Ammon's horn (tissue), 1 donor: ENCODE measurements at places on chromosomes 3 and 15.

DNA sequence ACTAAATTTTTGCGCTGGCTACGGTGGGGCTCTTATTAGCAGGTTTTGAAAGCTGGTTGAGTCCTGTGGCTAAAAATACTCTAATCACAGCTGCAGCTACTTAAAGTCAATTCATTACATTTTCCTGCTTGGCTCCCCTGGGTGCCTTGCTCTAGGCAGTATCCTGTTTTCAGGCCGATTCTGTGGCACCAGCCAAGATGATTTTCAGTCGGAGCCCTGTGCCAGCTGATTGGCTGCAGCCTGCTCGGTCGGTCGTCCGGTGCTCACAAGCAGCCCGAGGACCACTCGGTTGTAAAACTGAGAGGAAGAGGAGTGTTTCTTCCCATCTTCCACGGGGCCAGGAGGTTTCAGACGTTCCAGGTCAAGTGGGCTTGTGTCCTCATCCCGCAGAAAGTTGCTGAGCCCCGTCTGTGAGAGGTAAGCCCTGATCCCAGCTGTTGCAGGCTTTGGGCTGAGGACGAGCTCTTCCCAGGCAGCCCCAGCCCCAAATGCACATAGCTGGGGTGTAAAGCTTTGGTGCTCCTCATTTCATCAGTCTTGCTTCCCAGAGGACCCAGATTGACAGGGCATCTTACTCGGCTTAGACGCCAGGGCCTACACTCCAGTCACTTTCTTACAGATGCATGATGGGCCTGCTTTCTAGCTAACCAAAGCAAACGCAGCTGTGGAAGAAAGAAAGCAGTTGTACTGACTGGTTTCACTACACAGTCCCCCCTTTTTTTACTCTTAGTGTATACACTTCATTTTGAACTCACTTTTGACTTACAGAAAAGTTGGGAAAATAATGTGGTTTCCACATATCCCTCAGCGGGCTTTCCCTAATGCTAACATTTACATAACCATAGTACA lies 15.9 kb downstream of the LYSMD4 start:
- peak; percentile 31 for DNase-seq

GRCh38 chr3:23611737-23612295 lies 193.9 kb upstream of the UBE2E1 start:
- peak; percentile 87 for DNase-seq

GRCh38 chr3:48407542-48408099 lies 22.3 kb downstream of the PLXNB1 start:
- DNase-seq: no peak

GRCh38 chr15:41096178-41096577 lies 19.9 kb downstream of the INO80 start:
- DNase-seq: no peak

DNA sequence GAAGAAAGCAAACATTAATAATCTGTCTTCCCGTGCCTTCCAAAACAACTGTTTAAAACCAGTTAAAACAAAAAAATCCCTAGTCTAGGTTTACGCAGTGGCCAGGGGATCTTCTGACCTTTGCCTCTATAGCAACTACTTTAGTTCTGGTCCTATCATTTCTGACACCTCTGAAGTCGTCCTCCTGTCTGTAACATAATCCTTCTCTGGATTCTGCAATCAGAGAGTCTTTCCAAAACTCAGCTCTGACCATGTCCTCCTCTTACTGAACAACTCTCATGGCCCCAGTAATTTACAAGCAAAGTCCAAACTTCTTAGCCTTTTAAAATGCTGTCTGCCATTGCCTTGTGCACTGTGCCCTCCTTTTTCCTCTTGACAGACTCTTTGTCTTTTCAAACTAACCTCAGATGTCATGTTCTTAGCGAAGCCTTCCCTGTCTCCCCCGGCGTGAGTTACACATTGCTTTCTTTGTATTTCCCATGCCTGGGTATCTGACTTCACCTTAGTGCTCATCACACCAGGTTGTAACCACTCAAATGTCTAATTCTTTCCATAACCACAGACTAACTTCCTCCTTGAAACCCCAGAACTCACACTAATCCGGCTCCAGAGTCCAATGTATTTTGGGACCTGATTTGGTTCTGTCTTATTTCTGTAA lies 105.2 kb upstream of the BNIP2 start:
- DNase-seq: no peak

DNA sequence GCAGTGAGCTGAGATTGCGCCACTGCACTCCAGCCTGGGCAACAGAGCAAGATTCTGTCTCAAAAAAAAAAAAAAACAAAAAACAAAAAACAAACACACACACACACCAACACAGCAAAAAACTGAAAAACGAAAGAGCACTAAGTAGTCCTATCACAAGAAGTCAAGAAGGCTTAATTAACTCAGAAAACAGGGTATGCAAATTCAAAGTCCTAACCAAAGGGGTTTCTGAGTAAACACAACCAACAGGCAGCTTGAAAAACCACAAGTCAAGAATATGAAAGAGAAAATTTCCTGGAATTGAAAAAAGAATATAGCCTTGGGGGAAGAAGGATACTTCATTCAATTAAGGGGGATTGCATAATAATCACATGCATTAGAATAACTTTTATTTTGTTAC lies 37.7 kb upstream of the PARP14 start:
- no peak for DNase-seq

DNA sequence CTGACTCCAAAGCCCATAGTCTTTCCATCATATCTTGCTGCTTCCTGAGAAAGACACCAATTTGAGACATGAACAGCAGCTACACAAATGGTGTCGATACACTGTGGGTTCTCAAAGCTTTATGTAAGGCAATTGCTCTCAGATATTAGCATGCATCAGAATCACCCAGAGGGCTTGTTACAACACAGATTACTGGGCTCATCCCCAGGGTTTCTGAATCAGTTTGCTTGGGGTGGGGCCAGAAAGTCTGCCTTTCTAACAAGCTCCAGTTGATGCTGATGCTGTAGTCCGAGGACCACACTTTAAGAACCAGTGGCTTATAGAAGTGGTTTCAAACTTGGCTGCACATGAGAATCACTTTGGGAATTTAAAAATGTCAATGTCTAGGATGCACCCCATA lies 86.5 kb downstream of the SEMA6D start:
- DNase-seq: peak; percentile 14

GRCh38 chr3:50550079-50550736 lies 17.3 kb downstream of the C3orf18 start:
- DNase-seq: peak; percentile 40

GRCh38 chr3:61168286-61168685 lies 83.0 kb downstream of the FHIT start:
- no peak for DNase-seq

DNA sequence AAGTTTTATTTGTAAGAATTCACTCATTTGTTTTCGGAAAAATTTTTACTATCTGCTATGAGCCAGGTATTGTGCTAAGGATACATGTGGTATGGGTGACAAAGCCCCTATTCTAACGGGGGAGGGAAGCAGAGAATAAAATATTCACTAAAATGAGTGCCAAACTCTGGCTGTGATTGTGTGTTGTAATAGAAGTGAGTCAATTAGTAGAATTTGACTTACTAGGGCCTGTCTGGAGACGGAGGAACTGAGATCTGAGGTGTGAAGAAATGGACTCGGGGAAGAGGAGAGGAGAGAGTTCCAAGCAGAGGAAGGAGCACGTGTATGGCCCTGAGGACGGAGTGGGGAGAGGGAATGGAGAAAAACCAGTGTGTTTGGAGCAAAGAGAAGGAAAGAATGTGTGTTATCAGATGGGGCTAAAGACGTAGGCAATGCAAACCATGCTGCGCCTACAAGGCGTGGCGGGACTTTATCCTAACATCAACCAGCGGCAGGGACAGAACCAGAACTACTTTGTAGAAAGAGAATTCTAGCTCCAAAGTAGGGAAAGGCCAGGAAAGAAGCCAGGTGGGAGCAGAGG lies 89.1 kb downstream of the OSBPL10 start:
- DNase-seq: no peak
